Stimulated activated CD4-positive, alpha-beta T cell treated with anti-CD3 and anti-CD28 coated beads, Interleukin-15, amount 100 ng/mL, for 24 hours (primary cell): ENCODE measurements at places on chromosomes 7 and 10.

DNA sequence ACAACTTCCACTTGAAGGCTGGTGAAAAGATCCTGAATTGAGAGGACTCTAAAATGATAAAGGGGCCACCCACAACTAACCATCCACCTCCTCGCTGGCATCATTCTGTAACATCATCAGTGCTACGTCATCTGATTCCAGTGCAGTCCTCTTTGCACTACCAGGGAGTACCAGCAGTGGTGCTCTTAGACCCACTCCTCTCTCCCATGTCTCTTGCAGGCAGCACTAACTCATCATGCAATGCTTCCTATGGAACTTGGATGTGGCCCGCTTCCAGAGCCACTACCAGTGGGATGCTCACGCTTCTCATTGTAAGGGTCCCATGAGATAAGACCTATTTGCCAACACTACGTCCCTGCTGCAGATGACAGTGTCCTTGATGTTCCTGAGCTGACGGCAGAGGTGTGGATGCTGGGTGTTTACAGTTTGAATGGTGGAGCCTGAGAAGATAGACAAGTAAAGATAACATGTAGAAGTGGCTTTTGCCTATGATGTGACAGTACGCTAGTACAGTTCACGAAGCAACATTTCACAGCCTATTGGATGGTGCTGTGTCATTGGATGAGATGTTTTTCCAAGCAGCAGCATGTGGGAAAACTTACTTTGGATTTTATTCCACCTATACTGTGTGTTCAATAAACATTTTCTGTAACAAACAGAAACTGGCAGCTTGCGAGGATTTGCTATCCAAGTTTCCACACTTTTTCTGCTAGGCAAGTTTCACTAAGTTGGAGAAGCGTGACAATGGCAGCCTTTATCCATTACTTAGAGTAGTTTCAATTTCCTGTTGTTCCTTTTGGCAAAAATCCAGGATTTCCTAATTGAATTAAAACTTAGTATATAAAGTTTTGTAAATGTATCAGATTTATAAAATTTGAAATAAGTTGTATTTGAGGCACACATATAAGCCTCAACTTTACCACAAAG, 35.8 kb upstream of the COBL start:
- DNase-seq: no peak

GRCh38 chr7:7157887-7158271, 24.5 kb upstream of the C1GALT1 start:
- no peak for DNase-seq

DNA sequence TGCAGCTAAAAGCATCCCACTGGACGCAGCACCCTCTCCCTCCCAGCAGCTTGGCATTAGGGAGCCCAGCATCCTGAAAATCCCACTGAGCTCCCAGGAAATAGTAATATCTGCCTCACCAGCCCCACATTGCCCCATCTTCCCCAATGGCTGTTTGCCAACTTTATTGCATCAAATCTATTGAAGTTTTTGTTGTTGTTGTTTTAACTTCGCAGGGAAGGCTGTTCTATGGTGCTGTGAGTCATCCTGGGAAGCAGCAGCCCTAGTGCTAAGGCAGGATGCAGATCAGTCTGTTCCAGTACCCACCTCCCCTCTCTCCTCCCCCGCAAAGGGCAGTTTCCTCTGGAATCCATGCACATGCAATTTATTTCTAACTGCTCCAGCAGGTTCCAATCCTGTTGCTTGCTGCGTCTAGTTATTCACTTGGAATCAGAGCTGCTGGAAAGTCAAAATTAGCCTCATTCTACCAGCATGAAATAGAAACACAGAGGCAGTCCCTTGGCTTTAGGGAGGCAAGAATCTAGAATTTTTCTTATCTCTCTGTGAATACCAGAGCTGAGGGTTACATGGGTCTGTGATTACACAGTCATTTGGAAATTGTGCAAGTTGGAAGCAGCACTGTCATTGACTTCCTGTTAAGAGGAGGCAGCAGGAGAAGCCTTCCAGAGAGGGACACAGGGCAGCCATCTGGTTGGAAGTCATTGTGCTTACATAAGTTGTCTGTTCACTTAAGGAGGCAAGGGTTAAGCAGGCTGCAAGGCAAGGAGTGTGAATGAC, 115.9 kb upstream of the CACUL1 start:
- no peak for DNase-seq

DNA sequence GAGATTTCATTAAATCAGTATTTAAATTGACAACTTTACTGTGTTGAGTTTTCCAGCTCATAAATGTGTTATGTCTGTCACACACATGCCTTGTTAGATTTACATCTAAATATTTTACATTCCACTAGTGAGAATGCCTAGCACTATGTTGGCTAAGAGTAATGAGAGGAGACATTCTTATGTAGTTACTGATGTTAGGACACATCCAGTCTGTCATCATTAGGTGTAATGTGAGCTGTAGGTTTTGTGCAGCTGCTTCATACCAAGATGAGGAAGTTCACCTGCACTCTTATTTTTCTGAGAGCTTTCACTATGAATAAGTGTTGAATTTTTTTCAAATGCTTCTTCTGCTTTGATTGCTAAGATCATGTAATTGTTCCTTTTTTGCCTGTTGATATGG, 218.0 kb upstream of the IGFBP3 start:
- DNase-seq: no peak

DNA sequence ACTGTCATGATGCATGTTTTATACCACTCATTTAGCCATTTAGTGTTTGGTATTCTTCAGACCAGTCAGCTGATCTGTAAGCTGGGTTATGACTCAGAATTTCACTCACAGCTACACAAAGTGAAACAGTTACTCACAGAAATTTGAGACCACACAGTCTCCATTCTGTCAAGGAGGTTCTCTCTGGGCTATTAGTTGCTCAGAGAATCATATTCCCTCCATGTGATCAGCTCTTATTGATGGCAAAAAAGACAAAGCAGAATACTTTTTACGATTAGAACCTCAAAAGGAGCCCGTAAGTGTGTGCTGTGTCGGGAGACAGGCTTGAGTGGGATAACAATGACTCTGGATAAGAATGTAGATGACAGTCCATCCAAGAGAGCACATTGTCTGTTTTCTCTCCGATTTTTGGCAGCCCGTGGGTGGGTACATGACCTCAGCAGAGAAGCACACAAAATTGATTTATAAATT, 277.6 kb upstream of the SORCS1 start:
- DNase-seq: no peak

DNA sequence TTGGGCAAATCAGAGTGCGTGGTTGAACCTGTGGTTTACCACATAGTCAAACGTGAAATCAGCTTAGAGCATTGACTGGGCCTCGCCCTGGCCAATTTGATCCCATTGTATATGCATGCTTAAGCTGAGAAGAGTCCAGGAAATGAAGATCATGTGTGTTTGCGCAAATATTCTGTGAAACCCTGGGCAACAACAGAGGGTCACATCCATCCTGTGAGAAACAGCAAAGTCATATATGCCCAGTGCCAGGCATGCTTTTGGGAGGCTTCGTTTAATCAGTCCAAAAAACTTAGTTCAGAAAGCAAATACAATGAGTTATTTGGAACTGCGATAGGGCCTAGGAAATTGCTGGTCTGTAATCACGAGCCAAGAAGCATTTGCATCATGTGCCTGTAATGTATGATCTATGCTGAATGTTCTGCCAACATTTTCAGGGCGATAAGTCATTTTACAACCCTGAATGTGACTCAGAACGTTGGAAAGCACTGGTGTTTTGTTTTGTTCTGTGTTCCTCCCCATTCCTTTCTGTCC, 412.1 kb upstream of the CELF2 start:
- peak; percentile 3 for DNase-seq

GRCh38 chr10:116742367-116743265, at the start of gene HSPA12A:
Gene HSPA12A, minus strand, starts transcription at chr10:116742566. Its CDS starts 97 bp downstream, at chr10:116742469.
- DNase-seq: peak; percentile 73

- peak; percentile 40 for DNase-seq
These were observed 8.3 kb downstream of the PI4K2A start for GRCh38 chr10:97648562-97649404.

DNA sequence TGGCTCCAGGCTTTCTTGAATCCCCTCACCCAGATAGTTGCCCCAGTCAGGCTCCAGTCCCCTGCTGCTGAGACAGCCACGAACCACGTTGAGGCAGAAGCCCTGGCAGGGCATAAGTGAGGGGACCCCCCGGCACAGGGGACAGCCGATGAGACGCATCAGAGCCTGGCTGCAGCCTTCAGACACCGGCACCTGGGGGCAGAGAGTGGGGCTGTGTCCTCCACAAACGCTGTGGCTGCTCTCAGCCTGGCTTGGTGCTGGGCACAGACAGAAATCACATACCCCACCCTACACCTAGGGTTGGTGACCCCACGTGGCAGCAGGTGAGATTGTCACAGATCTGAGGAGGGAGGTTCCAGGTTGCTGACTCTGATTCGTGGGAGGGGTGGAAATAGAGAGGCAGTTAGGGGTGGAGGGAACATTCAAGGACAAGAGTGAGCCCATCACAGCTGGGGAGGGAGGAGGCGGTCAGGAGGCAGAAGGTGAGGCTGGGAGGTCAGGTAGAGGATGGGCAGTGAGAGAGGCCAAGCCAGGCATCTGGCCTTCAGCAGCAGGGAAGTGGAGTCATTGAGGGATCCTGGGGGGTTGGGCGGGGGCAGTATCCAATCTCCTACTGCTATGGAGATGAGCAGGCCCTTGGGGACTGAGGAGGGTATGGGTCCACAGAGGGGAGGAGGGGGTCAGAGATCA, 3.2 kb downstream of the GPC2 start:
- no peak for DNase-seq

- no peak for DNase-seq
These were observed 156.9 kb upstream of the C7orf33 start for GRCh38 chr7:148433521-148434180.

- no peak for DNase-seq
These were observed 89.8 kb upstream of the PPP2R2D start for GRCh38 chr10:131810805-131811629.

DNA sequence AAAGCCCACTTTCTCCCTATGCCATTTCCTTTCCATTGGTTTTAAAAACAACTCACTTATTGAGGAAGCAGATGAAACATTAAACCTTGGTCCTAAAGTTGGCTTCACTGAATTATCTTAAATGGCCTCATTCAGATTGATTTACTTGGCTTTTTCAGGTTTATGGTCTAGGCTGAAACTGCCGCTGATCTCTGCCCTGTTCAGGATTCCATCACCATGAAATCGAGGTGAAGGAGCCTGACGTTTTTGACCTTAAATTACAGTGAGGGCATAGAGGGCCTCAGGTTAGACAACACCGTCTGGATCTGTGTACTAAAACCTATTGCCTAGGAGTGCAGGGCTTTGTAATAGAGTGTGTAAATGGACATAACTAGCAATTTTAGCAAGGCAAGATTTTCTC, 383.7 kb downstream of the THSD7A start:
- no peak for DNase-seq

DNA sequence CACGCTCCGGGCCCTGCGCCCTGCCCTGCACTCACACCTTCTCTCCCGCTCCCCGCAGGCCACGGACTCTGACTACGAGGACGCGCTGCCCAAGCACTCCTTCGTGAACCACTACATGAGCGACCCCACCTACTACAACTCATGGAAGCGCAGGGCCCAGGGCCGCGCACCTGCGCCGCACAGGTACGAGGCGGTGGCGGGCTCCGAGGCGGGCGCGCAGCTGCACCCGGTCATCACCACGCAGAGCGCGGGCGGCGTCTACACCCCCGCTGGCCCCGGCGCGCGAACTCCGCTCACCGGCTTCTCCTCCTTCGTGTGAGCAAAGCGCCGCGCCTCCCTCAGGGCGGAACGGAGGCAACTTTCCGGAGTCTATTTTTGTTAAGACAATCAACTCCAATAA, 417.0 kb upstream of the FOXK1 start:
- no peak for DNase-seq

DNA sequence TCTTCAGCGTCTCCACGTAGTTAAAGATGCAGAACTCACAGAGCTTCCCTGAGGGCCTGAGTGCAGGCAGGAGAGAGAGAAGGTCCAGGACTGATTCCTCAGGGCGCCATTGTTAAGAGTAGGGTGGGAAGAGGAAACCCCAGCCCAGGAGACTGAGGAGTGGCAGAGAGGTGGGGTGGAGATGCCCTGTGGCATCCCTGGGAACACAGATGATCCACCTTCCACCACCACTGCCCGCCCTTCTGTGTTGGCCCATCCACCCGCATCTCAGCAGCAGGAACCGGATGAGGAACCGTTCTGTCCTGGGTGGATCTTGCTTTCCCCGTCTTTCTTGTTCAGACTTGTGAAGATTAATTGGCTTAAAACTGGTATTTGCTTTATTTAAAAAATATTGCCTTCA, 48.3 kb downstream of the PFKP start:
- DNase-seq: no peak

GRCh38 chr10:43118631-43119415, 19.4 kb upstream of the CSGALNACT2 start:
- no peak for DNase-seq

DNA sequence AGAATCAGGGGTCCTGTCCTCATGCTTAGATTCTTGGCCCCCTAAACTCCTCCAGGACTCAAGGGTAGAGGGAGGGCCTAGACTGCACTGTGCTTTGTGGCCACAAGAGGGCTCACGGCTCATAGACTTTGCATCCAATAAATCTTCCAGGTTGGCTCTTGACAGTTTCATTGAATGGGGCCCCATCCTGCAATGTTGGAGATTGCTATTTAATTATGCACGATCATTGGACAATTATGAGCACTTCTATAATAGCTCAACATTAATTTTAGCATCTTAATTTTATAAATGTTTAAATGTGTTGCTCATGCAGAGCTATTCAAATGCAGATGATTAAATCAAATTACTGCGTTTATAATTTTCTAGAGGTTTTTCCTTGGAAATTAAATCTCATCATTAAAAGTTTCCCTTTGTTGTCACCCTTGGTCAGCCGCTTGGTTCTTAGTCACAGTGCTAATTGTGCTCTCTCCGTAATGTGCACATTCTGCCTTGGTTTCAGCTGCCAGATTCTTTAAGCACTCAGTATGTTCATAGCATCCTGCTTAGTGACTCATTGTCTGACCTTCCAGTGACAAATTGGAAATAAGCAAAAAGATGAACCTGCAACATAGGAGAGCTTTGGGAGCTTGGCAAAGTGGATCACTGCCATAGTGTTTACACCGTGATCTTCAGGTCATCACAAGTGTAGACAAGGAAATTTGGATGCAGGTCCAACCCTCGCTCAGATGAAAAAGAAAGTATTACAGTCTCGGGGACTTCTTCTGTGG, 33.4 kb upstream of the PLPP4 start:
- DNase-seq: peak; percentile 45

GRCh38 chr7:116575853-116576252, 51.0 kb downstream of the CAV1 start:
- no peak for DNase-seq

- no peak for DNase-seq
These were observed 2.1 kb upstream of the PRXL2A start for GRCh38 chr10:80406204-80406603.

GRCh38 chr7:132709971-132710567, 133.8 kb upstream of the PLXNA4 start:
- peak; percentile 34 for DNase-seq

DNA sequence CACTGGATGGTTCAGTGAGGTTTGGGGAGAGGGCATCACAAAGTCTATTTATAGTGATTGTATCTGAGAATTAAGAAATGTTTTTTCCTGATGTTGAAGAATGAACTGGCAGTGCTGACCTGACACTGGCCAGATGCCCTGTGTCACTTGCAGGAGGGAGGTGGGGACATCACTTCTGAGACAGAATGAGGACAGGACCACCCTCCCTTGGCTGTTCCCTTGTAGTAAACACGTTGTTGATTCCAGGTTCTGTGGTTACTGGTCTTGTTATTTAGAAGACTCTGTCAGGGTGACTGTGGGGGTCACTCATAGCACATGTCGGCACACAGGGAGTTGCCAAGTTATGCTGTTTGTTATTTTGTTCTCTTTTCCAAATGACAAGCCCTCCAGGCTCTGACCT, 126.4 kb downstream of the ADCY1 start:
- DNase-seq: no peak

GRCh38 chr7:129875160-129875559, 77.6 kb downstream of the UBE2H start:
- no peak for DNase-seq
